Astrocyte of the hippocampus (primary cell): ENCODE measurements at places on chromosomes 5 and 9.

GRCh38 chr9:87667164-87667738 lies 58.7 kb upstream of the CTSL start:
- DNase-seq = no peak

- DNase-seq = no peak
Measured at GRCh38 chr9:4933177-4933576, 51.9 kb upstream of the JAK2 start.

DNA sequence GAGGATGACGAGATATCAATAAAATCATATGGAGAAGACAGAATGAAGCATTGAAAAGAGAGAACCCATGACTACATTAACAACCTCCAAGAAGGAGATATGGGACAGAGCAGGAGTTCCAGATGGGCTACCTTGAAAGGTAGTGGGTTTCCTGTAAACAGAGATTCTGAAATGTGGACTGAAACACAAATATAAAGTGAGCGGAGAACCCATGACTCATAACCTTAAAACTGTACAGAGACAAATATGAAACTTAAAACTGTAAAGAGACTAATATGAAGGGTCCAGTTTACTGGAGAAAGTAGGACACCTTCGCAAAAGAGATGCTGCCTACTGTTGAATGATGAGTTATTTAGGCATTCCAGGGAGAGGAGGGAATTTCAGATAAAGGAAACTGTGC lies 383.7 kb downstream of the CAAP1 start:
- DNase-seq = no peak

DNA sequence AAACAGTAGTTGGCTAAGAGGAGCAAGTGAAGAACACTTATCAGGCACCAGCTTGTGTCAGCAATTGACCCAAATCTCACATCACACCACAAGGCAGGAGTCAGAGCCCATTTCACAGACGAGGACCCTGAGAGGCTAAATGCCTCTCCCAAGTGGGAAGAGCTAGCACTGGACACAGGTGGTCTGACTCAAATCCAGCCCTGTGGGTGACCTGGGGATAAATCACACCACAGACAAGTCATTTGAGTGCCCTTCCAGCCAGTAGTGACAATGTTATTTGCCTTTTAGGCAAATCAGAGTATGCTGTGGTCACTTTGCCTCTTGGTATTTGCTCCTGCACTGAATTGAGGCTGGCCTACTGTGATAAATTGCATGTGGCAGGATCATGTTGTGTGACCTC lies 138.7 kb downstream of the SYK start:
- no peak for DNase-seq

DNA sequence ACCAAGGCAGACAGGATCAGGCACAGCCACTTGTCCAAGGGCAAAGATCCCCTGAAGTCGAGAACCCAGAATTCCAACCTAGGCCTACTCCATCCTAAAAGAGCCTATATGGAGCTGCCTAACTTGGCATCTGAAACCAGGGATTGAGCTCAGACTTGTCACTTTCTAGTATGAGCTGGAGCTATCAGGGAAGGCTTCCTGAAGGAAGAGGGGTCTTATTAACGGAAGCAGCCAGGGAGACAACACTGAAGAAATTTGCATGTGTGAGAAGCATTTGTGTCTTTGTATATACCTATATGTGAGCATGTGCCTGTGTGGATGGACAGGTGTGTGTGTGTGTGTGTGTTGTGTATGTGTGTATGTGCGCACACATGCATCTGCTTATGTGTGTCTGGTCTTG lies 4.7 kb upstream of the AQP7 start:
- DNase-seq = no peak

DNA sequence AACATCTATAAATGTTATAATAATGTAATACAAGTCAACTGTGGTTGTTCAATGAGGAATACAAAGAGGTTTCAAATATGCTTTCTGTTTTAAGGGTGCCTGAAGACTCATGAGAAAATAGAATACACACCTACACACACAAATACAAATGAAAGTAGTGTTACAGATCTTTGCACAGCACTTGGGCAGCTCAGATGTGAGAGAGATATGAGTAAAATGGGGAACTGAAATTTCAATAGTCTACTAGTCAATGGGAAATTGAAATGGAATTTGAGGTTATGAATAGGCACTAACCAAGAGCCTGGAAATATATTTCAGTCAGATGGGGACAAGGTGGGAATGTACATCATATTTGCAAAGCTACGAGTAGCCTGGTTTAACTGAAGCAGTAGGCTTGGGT lies 96.6 kb downstream of the ISL1 start:
- no peak for DNase-seq

DNA sequence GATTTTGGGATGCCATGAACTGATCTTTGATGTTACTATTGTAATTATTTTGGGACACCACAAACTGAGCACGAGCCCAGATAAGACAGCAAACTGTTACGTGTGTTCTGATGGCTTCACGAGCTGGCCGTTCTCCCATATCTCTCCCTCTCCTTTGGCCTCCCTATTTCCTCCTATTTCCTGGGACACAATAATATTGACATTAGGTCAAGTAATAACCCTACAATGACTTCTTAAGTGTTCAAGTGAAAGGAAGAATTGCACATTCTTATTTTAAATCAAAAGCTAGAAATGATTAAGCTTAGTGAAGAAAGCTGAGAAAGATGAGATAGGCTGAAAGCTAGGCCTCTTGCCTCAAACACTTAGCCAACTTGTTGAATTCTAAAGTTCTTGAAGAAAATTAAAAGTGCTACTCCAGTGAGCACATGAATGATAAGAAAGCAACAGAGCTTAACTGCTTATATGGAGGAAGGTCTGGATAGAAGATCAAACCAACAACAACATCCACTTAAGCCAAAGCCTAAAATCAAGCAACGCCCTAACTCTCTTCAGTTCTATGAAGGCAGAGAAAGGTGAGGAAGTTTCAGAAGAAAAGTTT lies 247.1 kb downstream of the LRRC70 start:
- no peak for DNase-seq

- DNase-seq = no peak
Measured at GRCh38 chr5:173451031-173451430, 122.8 kb upstream of the STC2 start.

GRCh38 chr5:65722575-65723403 lies 784 bp downstream of the NLN start:
- peak; percentile 84 for DNase-seq

DNA sequence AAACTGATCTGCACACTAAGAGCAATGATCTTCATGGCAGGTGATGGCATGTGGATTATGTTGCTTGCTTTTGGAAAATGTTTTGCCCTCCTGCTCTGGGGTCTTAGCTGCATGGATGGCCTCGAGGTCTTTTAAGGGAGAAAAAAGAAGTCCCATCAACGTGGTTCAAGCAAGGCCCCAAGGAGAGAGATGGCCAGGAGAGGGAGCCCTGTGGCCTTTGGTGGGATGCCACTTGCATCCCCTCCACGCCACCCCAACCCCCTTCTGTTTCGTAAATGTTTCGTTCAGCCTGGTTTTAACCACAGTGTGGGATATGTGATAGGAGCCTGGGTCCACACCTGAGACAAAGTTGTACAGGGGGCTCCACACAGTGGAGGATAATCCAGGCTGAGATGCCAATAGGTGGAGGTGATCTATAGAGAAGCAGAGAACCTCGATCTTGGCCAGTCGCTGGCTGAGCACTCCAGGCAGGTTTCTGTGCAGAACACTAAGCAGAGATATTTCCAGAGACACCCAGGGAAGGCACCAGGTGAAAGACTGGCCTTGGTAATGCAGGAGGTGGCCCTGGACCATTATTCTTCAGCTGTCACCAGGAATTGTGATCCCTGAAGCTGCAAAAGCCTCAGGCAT lies 25.8 kb upstream of the FRRS1L start:
- DNase-seq = peak; percentile 54

GRCh38 chr5:159227452-159227851 lies 18.1 kb upstream of the RNF145 start:
- no peak for DNase-seq

GRCh38 chr9:137241490-137242268 lies 592 bp downstream of the TUBB4B start:
- DNase-seq = peak; percentile 71

DNA sequence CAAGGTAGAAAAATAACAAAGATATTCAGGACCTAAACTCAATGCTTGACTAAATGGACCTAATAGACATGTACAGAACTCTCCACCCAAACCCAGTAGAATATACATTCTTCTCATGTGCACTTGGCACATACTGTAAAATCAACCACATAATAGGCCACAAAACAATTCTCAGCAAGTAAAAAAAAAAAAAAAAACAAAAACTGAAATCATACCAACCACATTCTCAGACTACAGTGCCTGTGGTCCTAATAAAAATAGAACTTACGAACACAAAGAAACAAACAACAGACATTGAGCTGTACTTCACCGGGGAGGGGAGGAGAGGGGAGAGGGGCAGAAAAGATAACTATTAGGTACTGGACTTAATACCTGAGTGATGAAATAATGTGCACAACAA lies 114.1 kb upstream of the CD180 start:
- DNase-seq = no peak

GRCh38 chr9:120235081-120235480 lies 344.9 kb downstream of the CDK5RAP2 start:
- no peak for DNase-seq

DNA sequence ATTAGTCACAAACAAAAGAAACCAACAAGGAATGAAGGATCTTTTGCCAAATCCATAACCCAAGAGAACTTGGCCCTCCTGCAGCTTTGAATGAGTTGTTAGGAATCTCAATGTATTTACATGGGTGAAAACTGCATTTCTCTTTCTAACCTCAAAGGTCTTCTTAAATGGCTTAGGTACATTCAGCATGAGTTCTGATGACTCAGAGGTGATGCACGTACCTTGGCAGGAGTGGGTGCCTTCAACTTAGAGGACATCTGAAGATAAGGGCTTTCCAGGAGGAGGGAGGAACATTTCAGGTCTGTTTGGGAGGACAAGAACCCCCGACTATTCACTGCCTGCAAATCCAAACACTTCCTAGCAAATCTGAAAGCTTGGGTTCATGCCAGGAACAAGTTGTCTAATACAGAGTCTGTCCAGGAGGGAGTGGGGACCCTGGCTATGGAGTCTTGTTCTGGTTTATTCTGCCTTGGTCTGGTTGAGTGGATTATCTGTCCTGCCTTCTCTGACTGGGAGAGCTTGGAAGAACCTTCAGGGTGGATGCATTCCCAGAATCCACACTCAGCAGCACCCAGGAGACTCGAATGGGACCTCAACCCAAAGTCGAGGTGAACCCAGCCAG lies 65.7 kb downstream of the IRX2 start:
- peak; percentile 45 for DNase-seq

- no peak for DNase-seq
Measured at GRCh38 chr9:34691936-34692315, 850 bp upstream of the CCL19 start.

DNA sequence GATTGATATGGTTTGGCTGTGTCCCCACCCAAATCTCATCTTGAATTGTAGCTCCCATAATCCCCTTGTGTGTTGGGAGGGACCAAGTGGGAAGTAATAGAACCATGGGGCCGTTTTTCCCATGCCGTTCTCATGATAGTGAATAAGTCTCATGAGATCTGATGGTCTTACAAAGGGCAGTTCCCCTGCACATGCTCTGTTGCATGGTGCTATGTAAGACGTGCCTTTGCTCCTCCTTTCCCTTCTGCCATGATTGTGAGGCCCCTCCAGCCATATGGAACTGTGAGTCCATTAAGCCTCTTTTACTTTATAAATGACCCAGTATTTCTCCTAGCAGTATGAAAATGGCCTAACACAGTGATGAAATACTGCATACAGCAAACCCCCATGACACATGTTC lies 84.8 kb upstream of the SELENOP start:
- no peak for DNase-seq

DNA sequence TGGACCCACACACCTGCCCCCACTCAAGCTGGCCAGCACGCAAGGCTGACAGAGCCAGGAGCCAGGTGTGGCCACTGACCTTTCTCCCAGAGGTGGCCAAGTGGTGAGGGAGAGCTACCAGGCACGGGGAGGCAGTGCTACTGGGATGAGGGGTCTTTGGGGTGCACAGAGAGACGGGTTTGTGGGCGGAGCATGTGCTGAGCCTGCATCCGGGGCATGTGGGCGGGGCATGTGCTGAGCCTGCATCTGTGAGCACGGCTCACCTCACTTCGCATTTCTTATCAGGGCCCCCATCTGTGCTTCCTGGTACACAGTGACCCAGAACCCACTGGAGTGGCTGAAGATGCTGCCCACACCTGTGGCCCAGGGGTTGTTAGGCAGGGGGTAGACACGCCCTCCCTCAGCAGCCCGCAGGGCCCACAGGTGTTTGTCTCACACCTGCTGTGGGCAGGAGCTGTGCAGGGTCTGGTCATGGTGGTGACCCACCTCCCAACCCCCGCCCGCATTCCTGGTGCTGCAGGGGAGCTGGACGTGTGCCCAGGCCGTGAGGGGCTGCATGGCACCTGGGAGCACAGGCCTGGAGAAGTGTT lies 21.5 kb downstream of the CCDC187 start:
- no peak for DNase-seq

- no peak for DNase-seq
Measured at GRCh38 chr9:73824671-73825070, 672.5 kb upstream of the RORB start.

DNA sequence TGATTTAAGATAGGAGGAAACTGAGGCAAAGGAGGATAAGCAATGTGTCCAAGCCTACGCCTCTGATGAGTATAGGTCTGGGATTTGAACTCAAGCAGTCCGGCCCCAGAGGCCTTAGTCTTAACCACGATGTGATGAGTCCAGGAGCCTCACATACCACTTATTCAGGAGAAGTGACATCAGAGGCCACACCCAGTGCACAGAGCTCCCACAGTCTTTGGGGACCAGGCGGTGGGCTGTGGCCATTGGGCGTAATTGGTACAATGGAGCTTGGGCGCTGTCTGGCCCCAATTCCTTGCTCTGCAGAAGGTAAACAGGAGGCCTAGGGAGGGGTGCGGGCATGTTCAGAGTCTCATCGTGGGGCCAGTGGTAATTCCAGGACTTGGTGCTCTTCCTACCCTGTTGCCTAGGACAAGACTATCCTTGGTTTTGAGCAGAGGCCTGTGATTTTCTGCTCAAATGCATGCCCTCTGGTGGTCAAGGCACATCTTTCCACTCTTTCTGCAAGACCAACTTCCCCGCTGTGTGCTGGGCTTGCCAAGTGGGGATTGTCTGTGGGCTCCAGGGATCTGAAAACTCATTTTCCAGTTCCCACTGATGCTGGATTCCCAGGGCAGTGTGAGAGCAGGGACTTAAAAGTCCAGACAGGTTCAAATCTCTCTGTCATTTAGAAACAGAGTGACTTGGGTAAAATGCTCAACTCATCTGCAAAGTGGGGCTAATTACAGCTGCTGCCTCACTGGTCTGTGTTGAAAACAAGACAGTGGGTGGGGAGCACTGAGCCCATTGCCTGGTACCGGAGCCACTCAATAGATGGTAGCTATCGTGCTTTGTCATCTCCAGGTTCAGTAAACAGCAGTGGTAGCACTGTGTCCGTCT lies 15.8 kb downstream of the NDST1 start:
- peak; percentile 77 for DNase-seq

GRCh38 chr5:149485655-149486615 lies 65.3 kb downstream of the CSNK1A1 start:
- peak; percentile 95 for DNase-seq
